CD14-positive monocyte (primary cell): ENCODE measurements at places on chromosomes 7 and 10.

GRCh38 chr10:85741626-85742300, 624.8 kb downstream of the GRID1 start:
- no peak for DNase-seq

DNA sequence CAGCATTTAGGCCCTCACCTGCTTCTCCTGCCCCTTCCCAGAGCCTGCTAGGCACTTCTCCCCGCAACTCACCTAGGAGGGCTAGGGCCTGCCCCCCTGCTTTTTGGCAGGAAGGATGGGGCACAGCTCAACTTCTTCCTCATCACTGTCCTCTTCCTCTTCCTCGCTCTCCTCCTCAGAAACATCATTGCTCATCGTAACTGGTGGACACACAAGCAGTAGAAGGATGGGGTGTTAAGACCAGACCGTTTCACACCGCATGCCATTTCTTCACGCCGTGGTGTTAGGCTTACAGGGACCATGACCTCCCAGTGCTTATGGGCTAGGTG, 1.6 kb downstream of the NPM3 start:
- no peak for DNase-seq

GRCh38 chr10:35795131-35795824, 153.2 kb upstream of the FZD8 start:
- no peak for DNase-seq

DNA sequence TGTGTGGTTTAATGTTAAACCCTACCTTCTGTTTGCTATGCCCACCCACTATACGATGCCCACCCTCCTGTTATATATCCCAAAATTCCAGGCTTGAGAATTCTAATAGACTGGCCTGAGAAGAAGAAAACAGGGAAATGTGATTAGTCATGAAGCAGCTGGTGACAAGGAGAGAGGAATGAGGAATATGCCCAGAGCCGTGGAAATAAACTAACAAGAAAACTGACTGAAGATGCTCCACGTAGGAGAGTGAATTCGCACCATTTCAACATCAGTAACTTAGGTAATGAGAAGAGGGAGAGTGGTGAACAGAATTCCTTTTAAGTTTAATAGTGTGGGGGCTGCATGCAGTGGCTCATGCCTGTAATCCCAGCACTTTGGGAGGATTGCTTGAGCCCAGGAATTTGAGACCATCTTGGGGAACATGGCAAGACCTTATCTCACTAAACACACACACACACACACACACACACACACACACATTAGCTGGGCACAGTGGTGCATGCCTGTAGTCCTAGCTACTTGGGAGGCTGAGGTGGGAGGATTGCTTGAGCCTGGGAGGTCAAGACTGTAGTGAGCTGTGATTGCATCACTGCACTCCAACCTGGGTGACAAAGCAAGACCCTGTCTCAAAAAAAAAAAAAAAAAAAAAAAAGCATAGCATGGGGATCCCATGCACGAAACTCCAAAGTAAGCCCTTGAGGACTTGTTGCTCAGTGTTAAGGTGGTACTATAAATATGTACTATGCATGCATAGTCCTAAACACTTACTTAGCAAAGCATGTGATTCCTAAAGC, 16.1 kb upstream of the SYPL1 start:
- no peak for DNase-seq

GRCh38 chr7:93043385-93043985, 74.3 kb downstream of the SAMD9 start:
- no peak for DNase-seq

DNA sequence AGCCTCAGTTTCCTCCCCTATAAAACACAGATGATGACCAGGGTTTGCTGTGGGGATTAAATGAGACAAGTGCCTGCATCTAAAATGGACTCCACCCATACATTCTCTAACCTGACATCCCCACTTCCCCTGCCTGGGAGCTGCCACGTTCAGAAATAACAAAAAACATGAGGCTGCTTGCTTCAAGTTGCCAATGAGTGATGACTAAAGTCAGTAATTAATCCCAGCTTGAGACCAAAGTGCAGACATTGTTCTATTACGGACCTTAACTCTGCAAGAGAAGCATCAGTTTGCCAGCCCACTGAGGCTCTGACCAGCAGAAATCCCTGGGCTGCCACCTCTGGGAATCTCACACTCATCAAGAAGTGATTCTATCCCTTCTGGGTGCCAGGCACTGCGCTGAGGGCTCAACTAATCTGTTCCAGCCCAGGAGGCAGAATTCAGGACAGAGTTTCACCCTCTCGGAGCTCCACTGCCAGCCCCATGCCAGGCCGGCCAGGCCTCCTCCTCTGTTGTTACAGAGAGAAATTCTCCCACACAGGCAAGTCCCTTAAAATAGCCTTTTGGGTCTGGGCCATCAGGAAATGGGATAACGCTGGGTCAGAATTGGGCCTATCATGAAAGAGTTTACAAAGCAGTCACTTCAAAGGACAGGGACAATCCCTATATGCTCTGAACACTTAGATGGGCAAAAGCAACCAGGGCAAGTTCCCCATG, 11.4 kb downstream of the SH3PXD2A start:
- no peak for DNase-seq

DNA sequence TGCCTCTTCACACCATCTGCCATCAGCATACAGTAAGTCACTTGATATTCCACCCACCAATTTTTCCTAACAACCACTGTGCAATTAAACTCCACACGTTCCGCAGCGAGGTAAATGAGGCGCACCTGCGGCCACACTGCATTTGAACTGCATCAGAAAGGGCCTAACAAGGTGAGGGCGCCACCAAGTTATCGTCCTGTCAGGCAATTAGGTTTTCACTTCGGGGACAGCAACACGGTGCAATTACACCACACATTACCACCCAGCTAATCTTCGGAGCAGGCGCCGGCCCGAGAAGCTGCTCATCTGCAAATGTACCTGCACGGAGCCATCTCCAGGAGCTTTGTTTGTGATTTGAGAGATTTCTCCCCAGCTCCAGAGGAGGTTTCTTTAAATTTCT, 84.4 kb downstream of the EBF3 start:
- no peak for DNase-seq

GRCh38 chr10:121608469-121609190, 10.4 kb upstream of the FGFR2 start:
- no peak for DNase-seq

DNA sequence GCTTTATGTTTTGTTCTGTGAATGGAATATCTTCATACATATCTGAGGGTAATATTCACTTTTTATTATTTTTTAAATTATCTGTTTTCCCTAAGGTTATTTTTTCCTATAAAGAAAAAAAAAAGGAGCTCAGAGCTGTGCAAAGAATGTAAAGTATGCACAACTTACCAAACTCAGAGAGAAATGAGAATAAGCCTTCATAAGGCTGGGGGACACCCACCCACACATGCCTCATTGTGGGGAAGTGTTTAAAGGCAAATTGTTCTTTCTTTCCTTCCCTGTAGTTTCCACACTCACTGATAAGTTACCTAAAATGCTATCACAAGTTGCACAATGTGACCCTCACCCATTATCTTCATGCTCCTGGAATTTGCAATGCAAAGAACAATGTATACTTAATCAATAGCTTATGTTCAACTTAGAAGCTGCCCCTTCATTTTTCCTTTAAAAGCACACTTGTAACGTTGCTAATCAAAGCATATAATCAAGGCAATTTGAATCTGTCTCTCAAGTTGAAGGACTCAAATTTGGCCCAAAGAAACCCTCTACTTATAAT, 108.1 kb downstream of the GNAT3 start:
- no peak for DNase-seq

- DNase-seq, result peak; percentile 49
Measured at GRCh38 chr7:2607122-2607922, 24.5 kb upstream of the TTYH3 start.

DNA sequence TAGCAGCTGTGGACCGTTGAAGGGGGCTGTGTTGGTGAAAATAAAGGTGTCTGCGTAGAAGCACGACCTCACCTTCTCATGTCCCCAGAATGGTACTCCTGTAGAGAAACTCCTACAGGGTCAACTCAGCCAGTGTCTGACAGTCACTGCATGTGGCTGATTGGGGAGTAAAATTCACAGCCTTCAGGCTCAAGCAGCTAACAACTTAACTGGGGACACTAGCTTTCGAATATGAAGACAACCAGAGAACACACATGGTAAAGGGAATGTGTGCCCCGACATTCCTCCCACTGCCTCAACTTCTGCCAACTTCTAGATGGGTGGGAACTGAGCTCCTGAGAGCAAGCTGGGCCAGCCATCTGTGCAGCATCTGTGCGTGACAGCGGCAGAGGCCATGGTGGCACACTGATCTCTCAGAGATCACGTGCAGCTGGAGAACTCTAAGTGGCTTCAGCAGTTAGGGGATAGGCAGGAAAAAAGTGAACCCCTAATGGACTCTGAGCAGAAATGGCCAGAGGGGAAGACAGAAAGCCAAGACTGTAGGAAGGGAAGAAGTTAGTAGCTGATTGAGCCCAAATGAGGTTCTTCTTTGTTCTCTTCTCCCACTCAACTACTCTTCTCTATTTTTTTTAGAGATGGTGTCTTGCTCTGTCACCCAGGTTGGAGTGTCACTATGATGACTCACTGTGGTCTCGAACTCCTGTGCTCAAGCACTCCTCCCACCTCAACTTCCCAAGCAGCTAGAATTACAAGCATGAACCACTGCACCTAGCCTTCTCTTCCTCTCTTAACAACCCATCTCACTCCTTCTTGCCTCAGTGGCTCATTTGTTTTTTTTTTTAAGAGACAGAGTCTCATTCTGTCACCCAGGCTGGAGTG, 280.8 kb downstream of the ZEB1 start:
- peak; percentile 46 for DNase-seq

GRCh38 chr10:122295451-122295809, 24.3 kb downstream of the BTBD16 start:
- DNase-seq, result no peak

DNA sequence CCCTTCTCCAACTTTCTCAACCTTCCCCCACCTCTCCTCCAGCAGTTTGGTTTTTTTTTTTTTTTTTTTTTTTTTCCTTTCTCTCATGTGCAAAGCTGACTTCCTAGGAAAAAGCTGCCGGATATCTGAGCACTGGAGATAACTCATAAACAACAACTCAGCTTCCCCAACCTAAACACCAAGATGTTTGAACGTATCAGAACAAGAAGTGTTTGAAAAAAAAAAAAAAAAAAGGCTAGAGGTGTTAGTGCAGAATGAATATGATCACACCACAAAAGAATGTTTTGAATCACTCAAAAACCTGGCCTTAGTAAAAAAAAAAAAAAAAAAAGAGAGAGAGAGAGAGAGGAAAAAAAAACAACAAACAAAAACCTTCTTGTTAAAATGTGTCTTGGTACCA, 11.2 kb downstream of the GATA3 start:
- no peak for DNase-seq

GRCh38 chr10:77392851-77393250, 244.8 kb downstream of the KCNMA1 start:
- no peak for DNase-seq

DNA sequence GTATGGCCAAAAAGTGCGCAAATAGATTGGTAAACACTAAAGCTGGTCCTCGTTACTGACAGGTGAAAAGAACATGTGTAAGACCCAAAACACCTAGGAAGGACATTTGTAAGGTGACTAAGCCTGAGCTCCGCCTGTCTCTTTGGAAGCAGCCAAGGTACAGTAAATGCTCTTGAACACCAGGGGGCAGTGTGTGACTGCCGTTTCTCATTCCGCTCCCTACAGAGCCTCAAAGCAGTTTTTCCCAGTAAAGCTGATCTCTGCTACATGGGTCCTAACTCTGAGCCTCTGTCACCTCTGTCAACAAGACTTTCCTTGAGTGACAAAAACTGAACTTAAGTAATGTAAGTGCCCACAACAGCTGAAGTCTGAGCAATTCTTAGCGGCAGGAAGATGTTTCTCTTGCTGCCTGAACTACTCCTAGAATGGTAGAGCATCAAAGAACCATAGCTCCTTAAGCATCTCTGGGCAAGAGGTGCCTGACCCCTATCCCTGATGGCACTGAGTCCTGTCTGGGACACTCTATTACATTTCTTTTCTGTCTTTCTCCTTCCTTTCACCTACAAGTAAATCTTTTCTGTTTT, 238.0 kb upstream of the INHBA start:
- DNase-seq, result peak; percentile 68

GRCh38 chr7:39428221-39428620, 138.0 kb upstream of the YAE1 start:
- DNase-seq, result no peak

- DNase-seq, result no peak
Measured at GRCh38 chr7:32762925-32763293, 128.7 kb downstream of the KBTBD2 start.

DNA sequence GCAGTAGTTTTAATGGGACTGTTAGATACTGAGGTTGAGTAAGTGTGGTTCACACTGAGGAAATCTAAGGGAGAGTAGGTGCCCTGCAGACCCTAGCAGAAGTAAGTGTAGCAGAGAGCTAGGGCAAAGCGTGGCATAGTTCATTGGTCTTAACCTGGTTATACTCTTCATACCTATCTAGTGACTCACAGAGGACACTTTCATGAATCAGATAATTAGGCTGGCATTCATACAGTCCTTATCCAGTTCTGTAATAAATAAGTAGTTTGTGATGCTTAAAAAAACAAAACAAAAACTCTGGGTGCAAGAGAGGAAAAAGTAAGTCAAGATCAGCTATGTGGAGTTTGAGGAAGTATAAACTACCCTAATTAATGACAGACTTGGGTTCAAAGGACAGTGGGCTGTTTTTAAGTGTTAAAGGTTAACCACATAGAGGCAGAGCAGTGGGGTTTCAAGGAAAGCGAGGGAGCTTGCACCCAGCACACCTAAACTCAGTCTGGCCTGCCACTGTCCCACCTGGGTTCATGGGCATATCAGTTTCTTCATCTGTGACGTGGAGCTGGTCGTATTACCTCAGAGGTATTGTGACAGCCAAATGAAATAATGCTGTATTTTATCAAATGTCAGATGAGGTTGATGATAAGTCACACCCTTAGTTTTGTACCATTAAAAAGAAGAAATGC, 27.1 kb downstream of the LMTK2 start:
- peak; percentile 28 for DNase-seq

- DNase-seq, result no peak
Measured at GRCh38 chr7:3215624-3216585, 85.1 kb upstream of the SDK1 start.

DNA sequence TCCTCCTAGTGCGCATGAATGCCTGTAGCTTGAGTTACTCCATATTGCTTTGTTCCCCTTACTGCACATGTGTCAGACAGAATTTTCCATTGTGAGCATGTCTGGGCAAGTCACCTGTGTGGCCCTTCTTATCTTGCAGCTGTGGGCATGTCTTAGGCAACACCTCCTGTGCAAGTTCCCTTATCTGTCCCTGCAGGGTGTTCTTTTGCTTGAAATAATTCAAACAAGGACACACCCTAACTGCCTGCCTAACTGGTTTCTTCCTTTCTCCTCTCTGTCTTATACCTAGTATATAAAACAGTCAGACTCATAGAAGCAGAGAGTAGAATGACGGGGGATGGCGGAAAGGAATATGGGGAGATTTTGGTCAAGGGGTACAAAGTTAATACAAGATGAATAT, 421.1 kb upstream of the SORCS1 start:
- DNase-seq, result no peak
